A172 (cell line): ENCODE measurements at places on chromosomes 16 and 17. TPM values are rescaled to one million over a fixed set of nuclear protein-coding genes. Genes with fewer than 3 reads are reported as not detected.

DNA sequence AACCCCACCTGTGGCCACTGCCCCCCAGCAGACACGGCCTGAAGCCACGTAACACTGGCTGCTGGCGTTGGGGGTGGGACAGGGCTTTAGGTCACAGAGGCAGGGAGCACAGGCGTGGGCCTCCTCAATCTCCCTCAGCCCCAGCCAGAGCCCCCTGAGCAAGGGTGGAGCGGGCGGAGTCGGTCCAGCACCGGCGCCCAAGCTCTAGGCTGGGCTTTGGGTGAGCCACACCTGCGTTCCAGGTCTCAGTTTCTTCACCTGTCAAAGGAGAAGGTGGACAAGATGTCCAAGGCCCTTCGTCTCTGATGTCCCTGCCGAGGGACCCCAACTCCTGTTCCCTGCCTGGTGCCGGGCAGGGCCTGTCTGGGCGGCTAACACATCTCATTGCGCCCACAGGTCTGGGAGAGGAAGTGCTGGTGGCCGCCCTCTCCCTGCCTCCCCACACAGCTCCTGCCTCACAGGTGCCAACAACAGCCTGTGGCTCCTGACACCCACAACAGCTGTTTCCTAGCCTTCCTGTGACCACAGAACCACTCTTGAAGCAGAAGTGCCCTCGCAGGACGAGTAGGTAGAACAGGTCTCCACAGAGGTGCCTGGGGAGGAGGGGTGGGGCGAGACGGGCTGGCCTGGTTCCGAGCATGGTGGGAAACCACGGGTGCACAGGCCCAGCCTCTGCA, 12.0 kb downstream of the FAM83G start:
- DNase-seq: no peak

Gene G6PC1
- not detected in 2 replicates for total RNA-seq

DNA sequence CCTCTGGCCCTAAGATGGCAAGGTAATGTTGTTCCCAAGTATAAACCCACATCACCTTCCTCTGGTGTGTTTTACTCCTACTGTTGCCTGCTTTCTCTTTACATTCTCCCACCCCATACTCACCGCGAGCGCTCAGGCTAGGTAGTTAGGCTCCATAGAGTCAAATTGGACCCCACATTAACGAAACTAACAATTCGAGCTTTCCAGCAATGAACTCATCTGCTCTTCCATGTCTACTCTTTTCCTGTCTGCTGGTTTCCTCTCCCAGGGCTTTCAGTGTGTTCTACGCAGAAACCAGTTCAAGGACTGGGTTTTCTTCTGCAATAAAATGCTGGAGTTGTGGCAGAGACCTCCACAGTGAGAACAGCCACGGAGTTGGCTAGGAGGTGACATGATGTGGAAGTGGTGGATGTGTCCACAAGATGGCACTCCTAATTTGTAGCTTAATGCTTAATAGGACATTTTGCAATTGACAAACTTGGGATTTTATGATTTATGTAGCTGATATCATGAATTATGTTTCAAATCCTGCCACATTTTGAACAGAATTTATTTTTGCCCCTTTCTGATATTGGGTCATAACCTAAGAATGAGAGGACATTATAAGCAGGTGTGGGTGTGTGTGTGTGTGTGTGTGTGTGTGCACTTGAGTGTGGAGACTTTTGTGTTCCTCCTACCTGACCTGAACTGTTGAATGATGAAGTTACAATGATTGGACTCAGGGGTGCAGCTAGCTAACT, 2.2 kb upstream of the UQCRC2 start:
- DNase-seq: peak; percentile 28

DNA sequence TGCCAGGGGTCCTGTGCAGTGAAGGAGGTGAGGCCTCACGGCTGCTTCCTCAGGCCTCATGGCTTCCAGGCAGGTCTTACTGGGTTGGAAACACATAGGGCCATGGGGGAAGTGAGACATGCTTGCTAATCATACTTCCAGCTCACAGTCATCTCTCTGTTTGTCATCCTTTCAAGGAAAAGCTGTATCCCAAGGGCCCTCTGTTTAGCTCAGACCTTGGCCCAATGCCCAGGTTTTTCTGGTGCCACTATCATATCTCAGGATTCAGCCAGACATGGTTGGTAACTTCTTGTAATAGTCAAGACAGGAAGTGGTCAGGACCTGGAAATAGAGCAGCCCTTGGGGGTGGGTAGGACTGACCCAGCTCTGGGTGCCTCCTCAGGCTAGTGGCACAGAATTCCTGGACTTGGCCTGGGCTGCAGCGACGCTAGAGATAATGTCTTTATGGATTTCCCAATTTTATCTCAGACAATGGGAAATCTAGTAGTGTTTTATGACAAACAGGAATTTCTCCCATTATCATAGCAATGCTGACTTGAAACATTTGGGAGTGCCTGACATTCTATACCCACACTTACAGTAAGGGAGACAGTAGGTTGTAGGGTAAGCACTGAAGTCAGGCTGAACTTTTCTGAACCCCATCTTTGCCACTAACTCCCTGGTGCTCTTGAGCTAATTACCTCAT, 13.5 kb upstream of the ITGB3 start:
- DNase-seq: peak; percentile 100
